ENCODE measurements at places on chromosomes 1 and 21. TPM values are rescaled to one million over a fixed set of nuclear protein-coding genes. Genes with fewer than 3 reads are reported as not detected.

- DNase-seq, result no peak
Observed at GRCh38 chr1:1020415-1021009, 592 bp downstream of the AGRN start.

DNA sequence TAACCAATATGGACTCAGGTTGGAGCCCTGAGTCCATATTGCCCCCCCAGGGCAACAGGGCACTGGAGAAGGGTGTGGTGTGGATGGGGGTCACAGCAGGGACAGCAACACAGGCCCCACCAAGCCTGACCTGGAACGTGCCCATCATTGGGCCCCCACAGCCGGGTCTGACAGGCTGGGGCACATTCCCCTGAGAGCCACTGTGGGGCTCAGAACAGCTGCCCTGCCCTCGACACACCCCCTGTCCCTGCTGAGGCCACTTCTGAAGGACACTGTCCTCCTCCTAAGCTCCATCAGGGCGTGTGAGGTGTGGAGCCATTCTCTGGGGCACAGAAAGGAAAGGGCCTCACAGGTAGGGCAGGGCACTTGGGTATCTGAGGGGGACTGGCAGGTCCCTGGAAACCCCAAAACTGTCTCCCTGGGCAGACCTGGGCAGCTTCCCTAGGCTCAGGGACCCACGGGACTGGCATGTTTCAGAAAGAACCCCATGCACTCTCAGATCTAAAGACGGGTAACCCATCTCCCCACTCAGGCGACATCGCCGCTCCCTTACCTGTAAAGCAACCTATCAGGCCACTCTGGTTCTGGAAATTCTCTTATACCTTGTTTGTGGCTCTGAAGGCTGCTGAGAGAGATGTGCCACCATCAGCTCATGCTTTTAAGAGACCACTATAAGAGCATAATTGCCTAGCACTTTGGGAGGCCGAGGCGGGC is 95.5 kb downstream of the DMRTB1 start:
- DNase-seq, result no peak

- DNase-seq, result no peak
Observed at GRCh38 chr1:239098400-239099037, 287.8 kb upstream of the CHRM3 start.

CXADR gene
- total RNA-seq, result 0.32 TPM

LYSMD1 gene
- 17.0 TPM for total RNA-seq

DMRTA2 gene
- total RNA-seq, result not detected

ATF6 gene
- 34.1 TPM for total RNA-seq
